ENCODE measurements at places on chromosomes 11 and 22.

GRCh38 chr22:26162926-26163325, 6.3 kb upstream of the SEZ6L start:
- DNase-seq = no peak

- DNase-seq = no peak
Measured at GRCh38 chr11:100925935-100926334, 203.7 kb downstream of the PGR start.

GRCh38 chr11:111571829-111572501, 30.3 kb upstream of the SIK2 start:
- DNase-seq = no peak

GRCh38 chr22:25702571-25703167, 39.3 kb upstream of the MYO18B start:
- no peak for DNase-seq

DNA sequence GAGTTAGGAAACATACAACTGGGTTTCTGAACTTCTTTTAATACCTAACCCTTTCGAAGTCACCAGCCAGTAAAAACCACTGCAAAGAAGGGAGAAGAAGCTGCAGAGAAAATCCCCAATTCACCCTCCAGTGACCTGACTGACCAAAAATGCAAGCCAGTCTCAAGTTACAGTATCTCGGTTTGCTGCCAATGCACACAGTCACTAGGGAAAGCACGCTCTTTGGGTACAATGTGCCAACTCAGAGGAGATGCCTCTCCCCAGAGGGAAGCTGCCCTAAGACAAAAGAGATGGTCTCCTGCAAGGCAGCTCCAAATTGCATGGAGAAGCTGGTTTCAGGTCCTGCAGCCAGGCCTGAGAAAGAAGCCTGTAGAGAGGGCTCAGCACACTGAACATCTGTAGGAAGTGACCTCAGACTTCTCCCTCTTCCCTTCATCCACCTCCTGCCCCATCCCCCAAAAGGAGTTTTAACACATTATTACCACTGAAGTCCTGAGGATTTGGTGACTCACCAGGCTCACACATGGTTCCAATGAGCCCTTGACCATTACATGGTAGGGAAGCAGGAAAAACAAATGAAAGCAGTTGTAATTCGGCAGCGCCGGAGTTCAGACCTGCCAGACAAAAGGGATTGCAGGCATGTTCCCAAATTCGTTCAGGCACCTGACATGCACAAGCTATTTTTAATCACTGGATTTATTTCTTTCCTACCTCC, 90.1 kb downstream of the ETS1 start:
- no peak for DNase-seq

DNA sequence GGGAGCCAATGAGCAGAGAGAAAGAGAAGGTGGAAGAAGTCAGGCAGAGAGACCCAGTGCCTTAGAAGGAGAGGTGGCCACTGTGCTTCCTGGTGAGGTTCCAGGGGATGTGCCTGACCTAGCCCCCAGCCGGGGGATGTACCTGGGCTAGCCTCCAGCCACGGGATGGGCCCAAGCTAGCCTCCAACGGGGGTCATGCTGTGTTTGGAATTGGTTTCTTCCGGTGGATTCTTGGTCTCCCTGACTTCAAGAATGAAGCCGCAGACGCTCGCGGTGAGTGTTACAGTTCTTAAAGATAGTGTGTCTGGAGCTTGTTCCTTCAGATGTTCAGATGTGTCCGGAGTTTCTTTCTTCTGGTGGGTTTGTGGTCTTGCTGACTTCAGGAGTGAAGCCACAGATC, 6.9 kb upstream of the SMIM38 start:
- DNase-seq = no peak

- peak; percentile 56 for DNase-seq
Measured at GRCh38 chr11:4626207-4627099, 10.8 kb upstream of the OR51D1 start.

DNA sequence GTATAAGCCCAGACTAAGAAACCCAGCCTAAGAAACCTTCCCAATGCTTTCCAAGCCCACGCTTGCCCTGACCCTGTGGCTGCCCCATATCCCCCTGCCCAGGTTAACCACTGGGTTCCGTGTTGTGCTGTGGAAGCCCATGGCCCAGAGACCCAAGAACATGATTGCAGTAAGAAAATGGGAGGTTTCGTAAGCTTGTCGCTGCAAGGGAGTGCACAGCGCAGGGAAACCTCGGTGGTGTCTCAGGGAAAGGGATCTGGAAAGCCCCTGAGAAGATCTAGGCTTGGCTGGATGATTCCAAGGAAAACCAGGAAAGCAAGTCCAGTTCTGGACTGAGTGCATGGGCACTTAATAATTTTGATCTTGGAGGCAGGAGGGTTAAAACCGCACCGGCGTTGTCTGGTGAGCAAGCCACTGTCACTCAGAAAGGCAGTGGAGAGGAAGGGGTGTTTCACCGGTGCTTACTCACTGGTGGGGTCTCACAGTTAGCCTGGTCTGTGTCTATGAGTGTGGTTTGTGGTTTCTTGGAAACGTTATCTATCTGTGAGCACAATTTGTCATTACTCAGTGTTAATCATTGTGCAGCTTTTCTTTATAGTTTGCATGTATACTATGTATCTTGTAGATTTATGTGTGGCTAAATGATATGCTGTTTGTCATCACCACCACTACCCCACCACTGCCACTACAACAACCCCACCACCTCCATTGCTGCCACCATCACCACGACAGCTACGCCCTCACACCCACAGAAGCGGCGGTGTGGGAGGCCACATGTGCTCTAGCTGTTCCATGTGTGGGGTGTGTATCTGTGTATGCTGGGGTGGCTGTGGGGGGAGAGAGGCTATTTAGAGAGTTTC, 53.3 kb upstream of the PRDM11 start:
- DNase-seq = no peak

GRCh38 chr22:21917181-21917958, 35.3 kb downstream of the PPM1F start:
- DNase-seq = no peak

DNA sequence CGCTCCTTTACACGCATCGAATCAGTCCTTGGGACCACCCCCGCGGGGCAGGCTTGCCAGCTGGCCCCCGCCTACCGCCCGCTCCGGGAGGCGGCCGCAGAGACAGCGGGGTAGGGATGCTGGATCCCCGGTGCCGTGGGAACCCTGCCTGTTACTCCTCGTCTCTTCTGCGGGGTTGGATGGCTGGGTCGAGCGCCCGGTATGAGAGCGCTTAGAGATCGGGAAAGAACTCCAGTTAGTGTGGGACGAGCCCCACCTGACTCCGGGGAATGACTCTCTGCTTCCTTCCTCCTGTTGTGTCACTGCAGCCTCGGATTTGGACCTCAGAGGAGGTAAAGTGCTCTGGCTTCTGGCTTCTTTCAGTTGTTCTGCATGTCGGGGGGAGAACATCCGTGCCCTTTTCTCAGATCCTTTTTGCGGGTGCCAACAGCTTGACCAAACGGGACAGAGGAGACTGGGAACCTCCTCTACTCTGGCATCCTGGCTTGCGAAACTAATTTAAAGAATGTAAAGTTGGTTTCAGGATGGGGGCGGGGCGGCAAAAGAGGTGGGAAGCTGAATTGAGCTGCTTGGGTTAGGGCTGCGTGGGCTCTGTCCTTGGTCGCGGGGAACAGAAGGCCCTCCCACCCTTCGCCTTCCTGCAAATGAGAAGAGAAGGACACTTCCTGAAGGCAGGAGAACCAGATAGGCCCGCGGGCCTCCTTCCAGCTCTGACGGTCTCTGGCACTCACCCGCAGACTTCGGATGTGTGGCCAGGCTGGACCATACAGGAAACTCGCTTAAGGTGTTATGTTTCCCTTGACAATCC, 938 bp downstream of the LAYN start:
- DNase-seq = no peak

DNA sequence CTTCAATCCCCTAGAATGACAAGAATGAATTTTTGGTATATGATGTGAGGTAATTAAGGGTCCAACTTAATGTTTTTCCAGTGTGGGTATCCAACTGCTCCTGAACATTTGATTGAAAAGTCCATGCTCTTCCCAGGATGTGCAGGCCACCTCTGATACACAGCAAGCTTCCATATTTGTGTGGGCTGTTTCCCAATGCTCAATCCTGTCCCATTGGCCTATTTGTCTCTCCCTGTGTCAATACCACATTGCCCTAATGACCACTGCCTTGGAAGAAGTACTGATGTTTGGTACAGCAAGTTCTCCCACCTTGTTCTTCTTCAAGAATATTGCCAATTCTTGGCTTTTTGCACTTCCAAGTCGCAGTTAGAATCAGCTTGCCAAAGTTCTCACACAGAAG, 42.9 kb downstream of the KCNQ1OT1 start:
- DNase-seq = no peak

DNA sequence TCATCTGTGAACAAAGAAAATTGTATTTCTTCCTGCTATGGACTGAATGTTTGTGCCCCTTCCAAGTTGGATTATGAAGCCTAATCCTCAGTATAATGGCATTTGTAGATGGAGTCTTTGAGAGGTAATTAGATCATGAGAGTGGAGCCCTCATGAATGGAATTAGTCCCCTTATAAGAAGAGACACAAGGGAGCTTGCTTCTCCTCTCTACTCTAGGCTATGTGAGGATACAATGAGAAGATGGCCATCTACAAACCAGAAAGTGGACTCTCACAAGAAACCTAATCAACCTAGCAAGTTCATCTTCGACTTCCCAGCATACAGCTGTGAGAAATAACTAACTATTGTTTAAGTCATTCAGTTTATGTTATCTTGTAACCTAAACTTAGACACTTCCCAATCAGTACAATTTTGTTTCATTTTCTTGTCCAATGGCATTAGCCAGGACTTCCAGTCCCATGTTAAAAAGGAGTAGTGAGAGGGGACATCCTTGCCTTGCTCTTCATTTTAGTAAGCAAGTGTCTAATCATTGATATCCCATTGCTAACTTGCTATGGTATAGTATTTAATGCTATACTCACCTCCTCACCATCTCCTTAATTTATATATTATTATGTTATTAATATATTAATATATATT, 45.7 kb downstream of the PDGFD start:
- no peak for DNase-seq

DNA sequence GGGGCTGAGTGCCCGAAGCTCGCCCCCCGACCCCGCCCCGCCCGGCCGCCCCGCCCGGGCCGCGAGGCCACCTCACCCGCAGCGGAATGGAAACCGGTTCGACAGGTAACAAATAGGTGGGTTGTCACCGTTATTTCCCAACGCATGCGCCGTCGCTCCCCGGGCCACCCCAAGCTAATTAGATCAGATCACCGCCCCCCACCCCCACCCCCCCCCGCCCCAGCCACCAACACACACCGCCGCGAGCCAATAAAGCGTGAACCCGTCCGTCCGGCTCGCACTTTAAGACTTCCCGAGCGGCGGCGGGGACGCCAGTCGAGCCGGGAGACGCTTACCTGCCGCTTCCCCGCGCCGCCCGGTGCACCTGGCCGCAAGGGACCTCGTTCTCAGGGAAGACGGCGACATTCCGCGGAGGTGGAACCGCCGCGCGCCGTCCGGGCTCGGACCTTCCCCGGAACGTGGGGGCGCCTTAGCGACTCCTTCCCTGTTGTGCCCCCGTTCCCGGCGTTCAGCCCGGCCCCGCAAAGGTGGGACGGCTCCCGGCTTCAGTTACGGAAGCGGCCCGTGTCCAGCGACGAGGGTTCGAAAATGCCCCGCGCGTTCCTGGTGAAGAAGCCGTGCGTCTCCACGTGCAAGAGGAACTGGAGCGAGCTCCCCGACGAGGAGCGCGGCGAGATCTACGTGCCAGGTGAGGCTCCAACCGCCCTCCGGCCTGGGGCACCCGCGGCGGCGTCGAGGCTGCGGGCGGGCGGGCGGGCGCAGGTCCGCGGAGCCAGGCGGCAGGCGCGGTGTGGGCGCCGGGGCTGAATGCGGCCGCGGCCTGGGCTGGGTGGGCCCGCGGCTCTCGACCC, at the start of gene OVOL1:
TSS of gene OVOL1 (plus strand) at position 278 of the 851 bp plus-strand sequence. CDS start at position 589, 311 bp downstream.
- no peak for DNase-seq

DNA sequence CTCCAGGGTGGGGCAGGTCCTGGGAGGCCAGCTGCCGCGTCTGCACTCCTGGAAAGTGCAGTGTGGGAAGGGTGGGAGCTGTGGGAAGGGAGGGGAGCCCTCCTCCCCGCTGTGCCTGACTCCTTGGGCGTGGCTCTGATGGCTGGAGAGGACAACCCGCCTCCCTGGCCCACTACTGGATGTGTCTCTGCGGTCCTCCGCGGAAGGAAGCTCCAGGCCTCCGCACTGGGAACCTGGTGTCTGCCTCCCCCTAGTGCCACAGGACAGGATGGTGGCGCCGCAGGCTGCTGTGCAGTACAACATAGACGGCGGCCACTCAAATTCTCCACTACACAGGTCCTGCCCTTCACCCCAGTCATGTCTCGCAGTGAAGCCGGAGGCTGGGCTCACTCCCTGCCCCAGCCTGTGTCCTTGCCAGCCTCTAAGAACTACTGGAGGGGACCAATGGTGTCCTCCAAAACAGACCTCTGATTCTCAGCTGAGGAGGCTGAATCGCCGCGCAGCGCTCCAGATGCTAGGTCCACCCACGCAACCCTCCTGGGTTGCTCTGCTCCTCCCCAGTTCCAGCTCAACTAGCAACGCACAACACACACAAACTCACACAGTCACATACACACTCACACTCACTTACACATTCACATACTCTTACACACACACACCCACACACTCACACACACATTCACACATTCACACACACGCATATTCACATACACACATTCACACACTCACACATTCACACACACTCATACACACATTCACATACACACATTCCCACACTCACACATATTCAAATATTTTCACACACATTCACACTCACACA, 12.4 kb upstream of the DSCAML1 start:
- DNase-seq = peak; percentile 18

DNA sequence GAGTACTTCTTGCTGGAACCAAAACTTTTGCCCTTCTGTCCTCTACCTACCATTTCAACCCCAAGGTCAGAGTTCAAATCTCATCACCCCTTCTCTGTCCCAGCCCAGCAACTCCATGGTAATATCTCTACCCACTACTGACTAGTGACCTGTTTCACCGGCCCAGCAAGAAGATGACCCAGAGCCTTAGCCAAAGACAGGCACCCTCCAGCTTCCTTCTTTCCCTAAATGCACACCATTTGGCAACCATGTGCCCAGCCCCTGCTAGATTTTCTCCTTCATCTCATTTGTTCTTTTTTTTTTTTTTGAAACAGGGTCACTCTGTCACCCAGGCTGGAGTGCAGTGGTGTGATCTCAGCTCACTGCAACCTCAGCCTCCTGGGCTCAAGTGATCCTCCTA, 14.9 kb downstream of the ARAP1 start:
- no peak for DNase-seq

- peak; percentile 29 for DNase-seq
Measured at GRCh38 chr11:65112546-65113360, 1.1 kb downstream of the TM7SF2 start.

DNA sequence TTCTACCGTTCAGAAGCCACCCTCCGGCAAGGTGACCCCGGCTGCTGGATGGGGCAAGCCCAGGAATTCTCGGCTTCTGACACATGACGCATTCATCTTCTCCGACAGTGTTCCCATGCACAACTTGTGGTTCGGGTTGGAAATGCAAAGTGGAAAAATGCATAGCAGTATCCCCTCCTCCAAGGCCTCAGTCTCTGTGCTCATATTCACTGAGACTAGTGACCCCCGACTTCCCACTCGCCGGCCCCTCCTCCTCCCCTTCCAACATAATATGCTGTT, 70.0 kb upstream of the NTM start:
- DNase-seq = no peak

GRCh38 chr11:108726077-108726800, 61.4 kb downstream of the DDX10 start:
- no peak for DNase-seq

- no peak for DNase-seq
Measured at GRCh38 chr11:123718063-123718462, 23.4 kb downstream of the ZNF202 start.

- no peak for DNase-seq
Measured at GRCh38 chr11:30364139-30364836, 41.4 kb downstream of the ARL14EP start.

- peak; percentile 27 for DNase-seq
Measured at GRCh38 chr11:83521647-83522596, 235.8 kb upstream of the CCDC90B start.

Data from NCI-H1694 (cell line).